ENCODE measurements at places on chromosomes 1 and 21. TPM values are rescaled to one million over a fixed set of nuclear protein-coding genes. Genes with fewer than 3 reads are reported as not detected.

GRCh38 chr1:1039145-1039910 is 19.4 kb downstream of the AGRN start:
- peak overlapping the region; percentile 16 for H3K27ac ChIP-seq
- H3K36me3 ChIP-seq: peaks cover 6% of the 10 kb centered on the region
- H3K27me3 ChIP-seq: peaks cover 26% of the 10 kb centered on the region
- peak; percentile 72 for DNase-seq

DNA sequence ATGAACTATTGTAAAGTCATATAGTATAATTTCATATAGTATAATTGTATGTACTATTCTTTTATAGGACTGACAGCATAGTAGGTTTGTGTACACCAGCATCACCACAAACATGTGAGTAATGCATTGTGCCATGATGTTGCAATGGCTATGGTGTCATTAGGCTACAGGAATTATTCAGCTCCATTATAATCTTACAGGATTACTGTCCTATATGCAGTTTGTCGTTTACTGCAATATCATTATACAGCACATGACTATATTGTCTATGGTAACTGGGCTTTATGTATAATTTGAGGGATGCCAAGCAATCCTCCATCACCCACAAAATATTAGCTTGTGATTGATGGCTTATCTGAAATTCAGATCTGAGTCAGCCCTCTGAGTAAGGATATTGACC is 54.2 kb upstream of the PBX1 start:
- no peaks in the 10 kb centered on the region for H3K4me1 ChIP-seq
- H3K27me3 ChIP-seq: no peaks in the 10 kb centered on the region
- no peak for DNase-seq
- no peaks in the 10 kb centered on the region for H3K36me3 ChIP-seq
- no peak overlapping the region for H3K4me3 ChIP-seq

DNA sequence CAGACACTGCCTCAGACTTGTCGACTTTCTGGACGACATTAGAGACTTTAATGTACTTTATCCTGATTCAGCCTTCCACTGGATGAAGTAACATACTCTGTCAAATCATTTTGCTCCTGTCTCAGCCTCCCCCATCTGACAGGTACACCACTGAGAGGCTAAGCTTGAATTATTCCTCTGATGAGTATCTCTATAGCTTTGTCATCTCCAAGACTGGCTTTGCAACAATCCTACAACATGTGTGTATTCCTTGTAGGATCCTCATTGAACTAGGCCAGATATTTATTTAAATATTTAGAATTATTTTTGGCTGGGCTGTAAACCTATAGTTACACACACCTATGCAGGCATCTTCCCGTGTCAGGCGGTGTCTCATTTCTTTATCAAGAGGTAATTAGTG is 1.1 kb upstream of the TRIM58 start:
- H3K4me3 ChIP-seq: peak overlapping the region; percentile 34
- peaks cover 39% of the 10 kb centered on the region for H3K27me3 ChIP-seq
- H3K27ac ChIP-seq: no peak overlapping the region
- peaks cover 6% of the 10 kb centered on the region for H3K4me1 ChIP-seq
- DNase-seq: no peak
- no peaks in the 10 kb centered on the region for H3K36me3 ChIP-seq

GRCh38 chr1:110554871-110555801 is 36.2 kb upstream of the KCNA10 start:
- H3K36me3 ChIP-seq: no peaks in the 10 kb centered on the region
- H3K27me3 ChIP-seq: peaks cover 29% of the 10 kb centered on the region
- peak overlapping the region; percentile 13 for H3K4me3 ChIP-seq
- DNase-seq: peak; percentile 65

DNA sequence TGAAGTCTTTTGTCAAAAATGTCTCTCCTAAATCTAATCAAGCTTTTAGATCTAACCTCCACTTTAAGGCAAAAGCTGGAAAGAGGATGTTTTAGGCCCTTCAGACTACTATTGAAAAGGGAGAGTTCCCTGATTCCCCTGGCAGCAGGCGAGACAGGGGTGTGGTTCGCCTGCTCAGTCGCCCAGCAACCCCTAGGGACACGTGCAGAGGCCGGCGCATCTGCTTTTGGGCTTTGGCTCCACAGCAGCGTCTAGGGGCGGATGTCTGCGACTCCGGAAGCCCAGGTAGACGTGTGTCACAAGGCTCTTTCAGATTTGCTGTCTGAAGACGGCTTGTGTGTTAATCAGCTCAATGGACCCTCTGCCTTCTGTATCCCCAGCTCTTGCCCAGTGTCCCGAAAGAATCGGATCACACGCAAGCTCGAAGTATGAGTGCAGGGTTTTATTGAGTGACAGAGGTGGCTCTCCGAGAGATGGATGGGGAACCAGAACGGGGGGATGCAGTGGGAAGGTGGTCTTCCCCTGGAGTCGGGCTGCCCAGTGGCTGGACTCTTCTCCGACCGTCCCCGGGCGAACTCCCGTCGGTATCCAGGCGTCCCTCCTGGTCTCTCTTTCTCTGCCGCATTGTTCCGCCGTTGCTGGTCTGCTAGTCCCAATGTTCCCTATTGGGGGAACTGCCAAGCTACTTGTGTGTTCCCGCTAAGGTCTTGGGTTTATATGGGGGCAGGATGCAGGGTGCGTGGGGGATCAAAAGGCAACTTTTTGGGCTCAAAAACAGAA is 45.5 kb downstream of the OLFML2B start:
- H3K4me3 ChIP-seq: no peak overlapping the region
- DNase-seq: no peak
- no peak overlapping the region for H3K27ac ChIP-seq
- H3K36me3 ChIP-seq: no peaks in the 10 kb centered on the region

DNA sequence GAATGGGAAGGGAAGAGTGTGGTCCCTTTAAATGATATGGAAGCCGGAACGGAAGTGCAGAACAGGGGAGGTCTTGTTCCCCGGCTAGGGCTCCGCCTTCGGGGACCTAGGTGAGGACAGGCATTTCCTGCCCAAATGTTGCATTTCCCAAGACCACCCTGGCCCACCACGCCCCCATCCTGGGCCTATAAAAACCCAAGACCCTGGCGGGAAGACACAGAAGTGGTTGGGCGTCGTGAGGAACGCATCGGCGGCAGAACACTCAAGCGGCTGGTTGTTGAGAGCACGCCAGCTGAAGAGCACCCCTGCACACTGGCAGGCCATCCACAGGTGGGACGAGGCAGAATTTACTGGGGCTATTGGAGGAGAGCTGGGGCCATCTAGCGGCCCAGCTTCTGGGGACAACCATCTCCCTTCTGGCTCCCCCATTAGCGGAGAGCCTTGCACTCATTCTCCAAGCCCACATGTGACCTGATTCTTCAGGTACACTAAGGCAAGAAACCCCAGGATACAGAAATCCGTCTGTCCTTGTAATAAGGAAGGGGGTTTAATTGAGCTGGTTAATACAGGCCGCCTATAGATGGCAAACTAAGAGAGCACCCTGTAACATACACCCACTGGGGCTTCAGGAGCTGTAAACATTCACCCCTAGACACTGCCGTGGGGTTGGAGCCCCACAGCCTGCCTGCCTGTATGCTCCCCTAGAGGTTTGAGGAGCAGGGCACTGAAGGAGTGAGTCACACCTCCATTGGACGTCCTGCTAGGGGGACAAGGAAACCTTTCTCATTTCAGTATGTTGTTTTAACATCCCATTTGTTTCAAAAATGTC is 1327.9 kb downstream of the BRINP3 start:
- H3K4me1 ChIP-seq: no peaks in the 10 kb centered on the region
- no peak for DNase-seq
- no peak overlapping the region for H3K27ac ChIP-seq

Gene TDRD5
- not detected for total RNA-seq
